ENCODE measurements at places on chromosomes 1 and 21.

GRCh38 chr1:28812669-28813468 is 899 bp downstream of the OPRD1 start:
- no peak for DNase-seq

GRCh38 chr1:214402613-214403083 is 121.7 kb downstream of the SMYD2 start:
- peak; percentile 50 for DNase-seq

GRCh38 chr1:12372180-12372579 is 142.3 kb downstream of the VPS13D start:
- no peak for DNase-seq

- peak; percentile 87 for DNase-seq
These were observed 34.6 kb downstream of the TGFBR3 start for GRCh38 chr1:91851130-91852010.

DNA sequence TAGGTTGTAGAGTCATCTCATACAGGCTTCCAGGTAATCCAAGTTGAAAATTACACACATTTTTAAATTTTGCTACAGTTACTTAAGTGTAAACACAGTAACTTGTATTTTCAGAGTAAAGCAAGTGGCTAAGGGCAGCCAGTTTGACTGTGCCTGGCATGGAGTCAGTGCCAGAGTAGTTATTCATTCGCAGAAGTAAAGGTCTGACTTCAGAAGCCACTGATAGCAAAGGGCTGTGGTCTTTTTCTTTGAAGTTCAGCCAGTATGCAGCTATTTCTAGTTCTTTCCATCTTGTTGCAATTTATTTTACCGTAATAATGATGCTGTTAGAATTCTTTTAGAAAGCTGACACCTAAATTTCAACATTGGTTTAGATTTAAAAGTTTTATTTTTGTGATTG is 9.4 kb downstream of the TMEM50A start:
- DNase-seq = no peak

GRCh38 chr1:175225805-175226129 is 33.2 kb upstream of the KIAA0040 start:
- no peak for DNase-seq

DNA sequence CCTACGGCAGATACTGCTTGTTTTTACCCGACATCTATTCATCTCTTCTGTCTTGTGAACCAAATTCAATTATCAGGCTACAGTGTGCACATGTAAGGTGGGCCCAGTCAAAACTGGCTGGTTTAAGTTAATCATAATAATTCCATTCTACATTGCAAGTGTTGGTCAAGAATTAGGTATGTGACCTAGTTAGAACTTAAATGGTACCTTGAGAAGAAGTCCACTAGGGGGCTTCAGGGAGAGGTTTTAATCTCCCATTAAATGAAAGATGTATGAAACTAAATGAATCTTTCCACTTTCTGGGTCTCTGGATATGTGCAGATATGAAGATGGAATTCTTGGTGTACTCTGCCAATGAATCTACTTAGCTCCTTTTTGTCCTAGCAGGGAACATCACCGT is 187.1 kb downstream of the CDC42BPA start:
- peak; percentile 52 for DNase-seq

DNA sequence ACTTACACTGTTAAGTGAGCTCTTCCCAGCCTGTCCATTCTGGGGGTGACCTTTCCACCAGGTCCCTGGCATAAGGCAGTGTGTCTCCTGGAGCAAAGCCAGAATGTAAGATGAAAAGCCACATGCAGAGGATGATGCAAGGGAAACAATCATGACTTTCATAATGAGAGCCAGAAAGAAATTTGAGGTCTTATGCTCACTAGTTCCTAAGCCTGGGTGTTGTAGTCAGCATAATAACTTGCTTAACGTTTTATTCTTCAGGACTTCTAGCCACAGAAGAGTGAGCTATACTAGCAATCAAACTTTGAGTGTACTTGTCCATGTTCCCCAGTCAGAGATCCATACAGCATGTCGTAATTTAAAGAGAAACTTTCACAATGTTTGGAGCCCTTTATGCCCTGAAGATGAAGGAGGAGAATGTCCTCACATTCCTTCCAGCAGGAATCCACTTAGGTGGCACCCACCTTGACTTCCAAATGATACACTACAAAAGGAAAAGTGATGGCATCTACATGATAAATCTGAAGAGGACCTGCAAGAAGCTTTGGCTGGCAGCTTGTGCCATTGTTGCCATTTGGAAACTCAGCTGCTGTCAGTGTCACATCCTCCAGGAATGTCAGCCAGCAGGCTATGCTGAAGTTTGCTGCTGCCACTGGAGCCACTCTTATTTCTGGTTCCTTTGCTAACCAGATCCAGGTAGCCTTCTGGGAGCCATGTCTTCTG is 60.5 kb upstream of the FOXD3 start:
- peak; percentile 7 for DNase-seq

DNA sequence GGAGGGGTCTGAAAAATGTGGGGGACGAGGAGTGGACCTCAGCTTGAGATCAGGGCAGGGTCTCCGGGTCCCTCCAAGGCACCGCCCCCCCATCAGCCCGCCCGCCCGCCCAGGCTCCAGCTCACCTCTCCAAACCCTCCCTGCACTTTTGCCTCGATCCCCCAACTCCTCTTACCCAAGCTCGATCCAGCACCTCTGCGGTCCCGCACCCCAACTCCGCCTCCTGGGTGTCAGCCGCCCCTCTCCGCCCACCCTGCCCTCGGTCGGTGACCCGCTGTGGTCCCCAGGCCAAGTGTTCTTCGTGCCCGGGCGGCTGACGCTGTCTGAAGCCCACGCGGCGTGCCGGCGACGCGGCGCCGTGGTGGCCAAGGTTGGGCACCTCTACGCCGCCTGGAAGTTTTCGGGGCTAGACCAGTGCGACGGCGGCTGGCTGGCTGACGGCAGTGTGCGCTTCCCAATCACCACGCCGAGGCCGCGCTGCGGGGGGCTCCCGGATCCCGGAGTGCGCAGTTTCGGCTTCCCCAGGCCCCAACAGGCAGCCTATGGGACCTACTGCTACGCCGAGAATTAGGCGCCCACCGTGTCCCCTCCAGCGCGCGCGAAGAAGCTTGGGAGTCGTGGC is 5.7 kb downstream of the HAPLN2 start:
- DNase-seq = no peak

Measured in fibroblast of skin of right biceps (primary cell).